Activated CD4-positive, CD25-positive, alpha-beta regulatory T cell treated with anti-CD3 and anti-CD28 coated beads, Interleukin-2, amount 50 U/mL, for 16 hours (primary cell): ENCODE measurements at places on chromosomes 2 and 18.

GRCh38 chr2:69217333-69218080 lies 169.5 kb downstream of the GFPT1 start:
- DNase-seq = no peak

- DNase-seq = no peak
Observed at GRCh38 chr2:159737292-159737916, 25.1 kb downstream of the MARCHF7 start.

- DNase-seq = no peak
Observed at GRCh38 chr2:2731816-2732284, 400.8 kb upstream of the MYT1L start.

- DNase-seq = no peak
Observed at GRCh38 chr2:24893934-24894333, 26.1 kb downstream of the ADCY3 start.

GRCh38 chr2:64273524-64274398 lies 129.5 kb upstream of the PELI1 start:
- no peak for DNase-seq

DNA sequence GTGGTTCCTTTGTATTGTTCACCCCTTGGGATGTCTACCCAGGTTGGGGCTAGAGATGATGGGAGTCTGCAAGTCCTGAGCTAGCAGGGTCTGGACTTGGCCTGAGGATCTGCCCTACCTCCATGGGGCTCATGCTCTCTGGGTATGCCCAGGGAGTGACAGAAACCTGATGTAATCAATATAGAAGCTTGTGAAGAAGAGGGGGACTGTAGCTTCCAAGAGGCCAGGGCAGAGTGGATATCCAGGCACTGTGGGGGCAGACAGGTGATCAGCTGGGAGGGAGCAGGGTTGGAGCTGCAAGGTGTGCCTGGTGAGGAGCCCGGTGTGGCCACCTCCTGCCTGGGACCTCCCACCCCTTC lies 164.2 kb downstream of the CTIF start:
- DNase-seq = no peak

DNA sequence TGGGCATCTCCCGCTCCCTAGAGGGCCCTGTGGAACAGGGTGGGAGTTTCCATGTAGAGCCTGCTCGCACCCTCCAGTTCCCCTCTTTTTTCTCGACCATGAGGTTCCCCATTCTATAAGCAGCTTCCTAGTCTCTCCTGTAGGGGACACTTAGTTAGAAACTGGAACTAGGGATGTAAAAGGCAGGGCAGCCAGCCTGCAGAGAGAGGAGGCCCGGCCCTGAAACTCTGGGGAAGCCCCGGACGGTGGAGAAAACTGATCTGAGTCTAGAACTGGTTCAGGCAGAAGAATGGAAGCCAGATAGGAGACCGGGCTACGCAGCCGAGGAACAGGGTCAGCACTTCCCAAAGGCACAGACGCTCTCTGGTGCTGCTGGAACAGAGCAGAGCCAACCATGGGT lies 51.6 kb upstream of the ATG16L1 start:
- no peak for DNase-seq

GRCh38 chr18:7090771-7091170 lies 26.8 kb downstream of the LAMA1 start:
- DNase-seq = no peak

- no peak for DNase-seq
Observed at GRCh38 chr2:52686935-52687334, 1080.7 kb upstream of the CHAC2 start.

- no peak for DNase-seq
Observed at GRCh38 chr2:36348721-36349120, 6.9 kb upstream of the CRIM1 start.

GRCh38 chr2:54556621-54557121 lies 100.5 kb downstream of the SPTBN1 start:
- no peak for DNase-seq

GRCh38 chr18:9290156-9290555 lies 44.4 kb upstream of the TWSG1 start:
- no peak for DNase-seq
